Bronchial smooth muscle cell (primary cell): ENCODE measurements at places on chromosomes 12 and 14. TPM values are rescaled to one million over a fixed set of nuclear protein-coding genes. Genes with fewer than 3 reads are reported as not detected.

DLGAP5 gene
- total RNA-seq: 1.3 and 5.4 TPM in 2 replicates

BCL11B gene
- total RNA-seq: under 0.01 TPM in 2 replicates

FBXO21 gene
- total RNA-seq: 117 and 168 TPM in 2 replicates

LALBA gene
- total RNA-seq: not detected in 2 replicates

TMEM253 gene
- total RNA-seq: not detected in 2 replicates

B3GNT4 gene
- 0.09 and 0.16 TPM in 2 replicates for total RNA-seq

SERPINA1 gene
- total RNA-seq: 0.16 and 0.26 TPM in 2 replicates

ITGA7 gene
- 2.7 and 3.8 TPM in 2 replicates for total RNA-seq

TGM1 gene
- total RNA-seq: 0.16 and 0.86 TPM in 2 replicates

MYG1 gene
- total RNA-seq: 50.8 and 56.3 TPM in 2 replicates

FBXO34 gene
- 13.6 and 14.5 TPM in 2 replicates for total RNA-seq

CLEC1A gene
- total RNA-seq: not detected in 2 replicates

NANOG gene
- total RNA-seq: under 0.01 TPM in 1 of 2 replicates, not detected in the other

LRRC9 gene
- total RNA-seq: not detected in 2 replicates

DENND5B gene
- total RNA-seq: 6.5 and 6.8 TPM in 2 replicates

PPP1R36 gene
- total RNA-seq: 0.69 and 0.79 TPM in 2 replicates

LMO3 gene
- 1.4 and 2.4 TPM in 2 replicates for total RNA-seq

GLS2 gene
- total RNA-seq: 0.09 and 0.16 TPM in 2 replicates

KRT82 gene
- not detected in 2 replicates for total RNA-seq

SLCO1A2 gene
- total RNA-seq: not detected in 2 replicates

MANSC4 gene
- 0.09 TPM in 1 of 2 replicates, not detected in the other for total RNA-seq

IL31 gene
- not detected in 2 replicates for total RNA-seq

ADGRD1 gene
- 0.47 and 10.8 TPM in 2 replicates for total RNA-seq

APAF1 gene
- total RNA-seq: 15.3 and 17.3 TPM in 2 replicates
